ENCODE measurements at places on chromosomes 2 and 18. TPM values are rescaled to one million over a fixed set of nuclear protein-coding genes. Genes with fewer than 3 reads are reported as not detected.

Gene IGFBP2
- total RNA-seq, result 106 TPM

Gene PXDN
- 29.6 TPM for total RNA-seq

Gene OTOS
- total RNA-seq, result not detected

Gene MAB21L4
- total RNA-seq, result not detected

Gene CXCR1
- 1.2 TPM for total RNA-seq

GRCh38 chr18:55544014-55544413 lies 44.0 kb downstream of the TCF4 start:
- no peak for DNase-seq

Gene YES1
- total RNA-seq, result 19.3 TPM

Gene TMEM178A
- total RNA-seq, result 1.3 TPM

GRCh38 chr2:147623328-147623727 lies 221.5 kb upstream of the ACVR2A start:
- no peak for DNase-seq

- DNase-seq, result no peak
These were observed 28.0 kb downstream of the HPCAL1 start for GRCh38 chr2:10330700-10331026.

DNA sequence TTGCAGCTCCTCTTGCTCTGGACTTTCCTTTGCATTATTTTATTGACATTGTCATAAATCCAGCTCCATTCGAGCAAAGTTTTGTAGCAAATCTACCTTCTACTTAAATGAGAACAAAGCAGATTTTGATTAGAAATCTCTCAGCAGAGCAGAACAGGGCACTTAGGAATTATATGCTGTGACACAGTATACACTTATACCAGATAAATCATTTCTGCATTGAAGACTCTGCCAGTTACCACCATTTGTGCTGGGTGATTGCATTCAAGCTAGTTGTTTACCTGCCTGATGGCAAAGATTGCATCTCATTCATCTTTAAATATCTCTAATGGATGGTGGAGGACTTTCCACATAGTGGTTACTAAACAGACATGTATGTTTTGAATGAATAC lies 441.7 kb upstream of the HNMT start:
- DNase-seq, result no peak

DNA sequence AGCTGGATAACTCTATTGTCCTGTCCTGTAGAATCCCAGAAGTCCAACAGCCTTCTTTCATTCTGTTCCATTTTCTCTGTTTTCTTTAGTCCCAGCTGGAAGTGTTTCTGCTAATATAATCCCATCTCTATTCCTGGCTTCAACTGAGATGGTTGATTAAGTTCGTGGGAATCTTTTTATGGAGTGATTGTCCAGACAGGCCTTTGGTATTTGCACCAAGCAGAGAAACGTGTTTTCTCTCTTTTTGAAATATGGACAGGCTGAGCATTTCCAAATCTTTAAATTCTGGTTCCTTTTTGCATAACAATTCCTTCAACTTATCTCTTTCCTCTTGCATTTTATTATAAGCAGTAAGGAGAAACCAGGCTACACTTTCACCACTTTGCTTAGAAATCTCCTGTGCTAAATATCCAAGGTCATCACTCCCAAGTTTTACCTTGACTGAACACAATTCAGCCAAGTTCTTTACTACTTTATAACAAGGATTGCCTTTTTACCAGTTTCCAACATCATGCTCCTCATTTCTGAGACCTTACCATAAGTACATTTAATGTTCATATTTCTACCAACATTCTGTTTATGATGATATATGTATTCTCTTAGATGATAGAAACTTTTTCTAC lies 108.8 kb downstream of the ZFP36L2 start:
- no peak for DNase-seq

Gene LAMA3
- 3.3 TPM for total RNA-seq

Gene KCNIP3
- 2.9 TPM for total RNA-seq

DNA sequence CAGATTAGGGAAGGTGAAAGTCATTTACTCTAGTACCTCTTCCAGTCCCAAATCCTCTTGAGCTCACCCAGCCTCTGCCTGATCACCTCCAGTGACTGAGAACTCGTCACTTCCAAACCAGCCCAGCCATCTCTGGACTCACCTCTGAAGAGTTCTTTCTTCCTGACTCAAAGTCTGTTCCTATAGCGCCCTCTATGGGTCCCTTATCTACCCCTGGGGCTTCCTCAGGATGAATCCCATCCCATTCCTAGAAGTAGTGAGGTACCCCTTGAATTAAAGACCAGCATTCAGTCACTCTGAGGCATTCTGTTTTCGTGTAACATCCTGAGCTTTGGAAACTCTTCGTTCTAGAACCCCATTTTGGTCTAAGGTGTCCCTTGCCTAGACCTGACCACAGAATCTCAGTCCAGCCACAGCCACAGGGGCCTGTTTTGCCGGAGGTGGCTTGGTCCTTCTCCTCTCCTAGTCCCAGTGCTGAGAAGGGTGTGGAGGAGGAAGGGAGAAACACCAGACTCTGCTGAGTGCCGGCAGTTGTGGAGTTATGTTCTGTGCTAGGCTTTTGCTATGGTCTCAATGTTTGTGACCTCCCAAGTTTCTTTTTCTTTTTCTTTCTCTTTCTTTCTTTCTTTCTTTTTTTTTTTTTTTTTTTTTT lies 32.7 kb downstream of the SIX3 start:
- DNase-seq, result no peak

GRCh38 chr2:19361325-19361990 lies 3.0 kb upstream of the OSR1 start:
- DNase-seq, result peak; percentile 54

Gene ALKAL2
- total RNA-seq, result 0.23 TPM

Gene DSC2
- total RNA-seq, result 31.4 TPM

DNA sequence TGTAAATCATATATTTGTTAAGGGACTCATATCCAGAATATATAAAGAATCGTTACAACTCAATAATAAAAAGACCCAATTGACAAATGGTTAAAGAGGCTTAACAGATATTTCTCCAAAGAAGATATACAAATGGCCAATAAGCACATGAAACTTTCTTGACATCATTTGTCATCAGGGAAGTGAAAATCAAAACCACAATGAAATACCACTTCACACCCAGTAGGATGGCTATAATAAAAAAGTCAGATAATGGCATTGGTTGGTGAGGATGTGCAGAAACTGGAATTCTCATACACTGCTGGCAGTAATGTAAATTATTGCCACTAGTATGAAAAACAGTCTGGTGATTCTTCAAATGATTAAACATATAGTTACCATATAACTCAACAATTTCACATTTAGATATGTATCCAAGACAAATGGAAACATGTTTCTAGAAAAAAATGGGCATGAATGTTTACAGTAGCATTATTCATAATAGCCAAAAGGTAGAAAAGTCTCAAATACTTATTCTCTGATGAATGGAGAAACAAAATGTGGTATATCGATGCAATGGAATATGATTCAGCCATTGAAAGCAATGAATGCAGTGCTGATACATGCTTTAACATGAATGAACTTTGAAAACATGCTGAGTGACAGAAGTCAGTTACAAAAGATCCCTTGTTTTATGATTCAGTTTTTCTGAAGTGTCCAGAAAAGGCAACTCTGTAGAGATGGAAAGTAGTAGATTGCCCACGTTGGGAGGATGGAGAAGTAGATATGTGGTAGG lies 304.6 kb upstream of the ZEB2 start:
- DNase-seq, result no peak

GRCh38 chr2:215149894-215150293 lies 11.5 kb upstream of the ABCA12 start:
- no peak for DNase-seq

Measured in heart right ventricle (tissue), 16 donors.